ENCODE measurements at places on chromosomes 5 and 9. TPM values are rescaled to one million over a fixed set of nuclear protein-coding genes. Genes with fewer than 3 reads are reported as not detected.

- no peak for DNase-seq
These were observed 26.6 kb upstream of the SLC46A2 start for GRCh38 chr9:112917047-112917986.

GRCh38 chr9:78724896-78725295 lies 428.0 kb downstream of the PSAT1 start:
- no peak for DNase-seq

Gene SH2D3C
- polyA plus RNA-seq: 0.06 TPM

Gene WDR38
- not detected for polyA plus RNA-seq

Gene ELOVL7
- 0.05 TPM for polyA plus RNA-seq

GRCh38 chr5:177537389-177538361 lies 16.7 kb downstream of the FAM193B start:
- peak; percentile 52 for DNase-seq

DNA sequence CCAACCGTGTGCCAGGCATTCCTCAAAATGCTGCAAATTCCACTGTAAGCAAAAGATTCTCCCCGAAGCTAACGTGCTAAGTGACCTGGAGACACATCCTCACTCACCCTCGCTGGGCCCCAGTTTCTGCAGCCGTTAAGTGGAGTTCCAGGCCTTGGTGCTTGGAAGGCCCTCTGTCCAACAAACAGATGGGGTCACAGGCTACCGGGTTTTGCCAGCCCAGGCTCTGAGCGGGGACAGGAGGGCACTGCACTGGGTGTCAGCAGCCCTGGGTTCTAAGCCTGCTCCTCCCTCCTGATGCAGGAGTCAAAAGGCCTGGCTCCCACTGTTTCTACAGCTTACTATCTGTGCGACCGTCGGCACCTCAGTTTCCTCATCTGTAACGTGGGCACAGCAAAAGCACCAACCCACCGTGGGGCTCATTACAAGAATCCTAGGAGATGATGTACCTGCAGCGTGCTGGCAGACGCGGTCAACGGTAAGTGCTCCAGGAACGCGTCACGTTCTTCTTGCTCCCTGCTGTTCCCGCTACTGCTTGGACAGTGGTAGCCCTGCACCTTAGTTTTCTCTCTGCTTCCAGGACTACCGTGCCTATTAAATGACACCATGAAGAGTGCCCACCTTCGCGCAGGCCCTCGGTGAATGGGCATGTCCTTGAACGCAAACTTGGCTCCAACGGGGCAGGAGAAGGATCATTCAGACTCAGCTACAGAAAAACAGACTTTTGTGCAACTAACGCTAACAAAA lies 84.8 kb downstream of the ADAMTS2 start:
- no peak for DNase-seq
